GM23248 (cell line): ENCODE measurements at places on chromosomes 12 and 14.

GRCh38 chr12:114776731-114777442, 92.9 kb upstream of the TBX3 start:
- DNase-seq = peak; percentile 60
- no peaks in the 10 kb centered on the region for H3K4me1 ChIP-seq
- no peak overlapping the region for H3K27ac ChIP-seq
- H3K4me3 ChIP-seq = no peak overlapping the region
- no peaks in the 10 kb centered on the region for H3K27me3 ChIP-seq

DNA sequence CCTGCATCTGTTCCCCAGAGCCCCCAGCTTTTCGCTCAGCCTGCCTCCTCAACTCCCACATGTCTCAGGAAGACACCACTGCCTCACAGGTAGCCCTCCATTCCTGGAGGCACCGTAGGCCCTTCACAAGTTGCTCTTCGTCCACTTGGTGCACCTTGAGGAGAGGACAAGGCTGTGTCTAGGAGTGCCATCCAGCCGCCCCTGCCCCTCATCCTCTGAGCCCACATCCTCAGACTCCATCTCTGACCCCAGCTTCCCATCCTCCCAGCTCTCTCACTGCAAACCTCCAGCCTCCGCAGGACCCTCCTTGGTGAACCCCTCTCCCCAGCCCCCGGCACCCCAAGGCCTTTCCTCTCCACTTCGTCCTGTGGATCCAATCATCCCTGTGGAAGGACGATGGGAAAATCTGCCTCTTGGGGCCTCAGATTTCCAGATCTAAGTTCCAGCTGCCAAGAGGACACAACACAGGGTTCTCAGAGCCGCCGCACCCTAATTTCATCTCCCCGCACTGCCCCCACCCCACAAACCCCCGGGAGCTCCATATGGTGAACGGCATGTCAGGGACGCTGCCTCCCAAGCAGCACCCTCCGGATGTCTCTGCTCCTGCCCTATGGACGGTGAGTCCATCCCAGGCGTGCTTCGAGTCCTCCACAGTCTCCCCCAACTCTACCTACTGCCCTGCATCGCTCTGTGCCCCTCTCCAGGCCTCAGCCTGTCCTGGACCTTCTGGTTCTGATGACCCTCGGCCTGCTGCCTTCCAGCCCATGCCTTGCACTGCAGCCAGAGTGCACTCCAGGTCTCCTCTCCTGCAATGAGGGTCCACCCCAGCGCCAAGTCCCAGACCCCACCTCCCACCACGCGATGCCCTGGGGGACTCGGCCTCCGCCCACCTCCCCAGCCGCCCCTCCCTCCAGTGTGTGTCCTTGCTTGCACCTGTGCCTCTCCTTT, 314.1 kb upstream of the DIO3 start:
- no peaks in the 10 kb centered on the region for H3K4me1 ChIP-seq
- H3K4me3 ChIP-seq = no peak overlapping the region
- no peak overlapping the region for H3K27ac ChIP-seq
- 0 out of 2 replicates have a peak, but pooled peaks cover 7% of the 10 kb centered on the region for H3K27me3 ChIP-seq

GRCh38 chr12:5402009-5402935, 29.6 kb upstream of the NTF3 start:
- DNase-seq = no peak
- H3K4me3 ChIP-seq = no peak overlapping the region
- H3K27ac ChIP-seq = no peak overlapping the region
- H3K27me3 ChIP-seq = peaks cover 23% of the 10 kb centered on the region
- no peaks in the 10 kb centered on the region for H3K36me3 ChIP-seq

DNA sequence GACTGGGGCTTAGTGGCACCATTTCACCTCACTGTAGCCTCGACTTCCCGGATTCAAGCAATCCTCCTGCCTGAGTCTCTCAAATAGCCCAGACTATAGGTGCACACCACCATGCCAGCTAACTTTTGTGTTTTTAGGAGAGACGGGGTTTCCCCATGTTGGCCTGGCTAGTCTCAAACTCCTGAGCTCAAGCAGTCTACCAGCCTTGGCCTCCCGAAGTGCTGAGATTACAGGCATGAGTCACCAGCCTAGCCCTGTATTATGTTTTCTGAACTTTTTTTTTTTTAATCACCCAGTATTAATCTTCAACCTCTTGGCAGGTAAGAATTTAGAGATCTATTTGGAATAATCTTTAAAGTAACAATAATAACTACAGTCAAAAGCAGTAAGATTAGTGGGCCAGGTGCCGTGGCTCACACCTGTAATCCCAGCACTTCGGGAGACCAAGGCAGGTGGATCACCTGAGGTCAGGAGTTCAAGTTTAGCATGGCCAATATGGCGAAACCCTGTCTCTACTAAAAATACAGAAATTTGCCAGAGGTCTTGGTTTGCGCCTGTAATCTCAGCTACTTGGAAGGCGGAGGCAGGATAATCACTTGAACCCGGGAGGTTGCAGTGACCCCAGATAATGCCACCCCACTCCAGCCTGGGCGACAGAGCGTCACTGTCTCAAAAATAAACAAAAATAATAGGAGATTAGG, 8.6 kb downstream of the NANOG start:
- H3K4me1 ChIP-seq = no peaks in the 10 kb centered on the region
- peak; percentile 46 for DNase-seq
- H3K27ac ChIP-seq = no peak overlapping the region
- H3K4me3 ChIP-seq = no peak overlapping the region

DNA sequence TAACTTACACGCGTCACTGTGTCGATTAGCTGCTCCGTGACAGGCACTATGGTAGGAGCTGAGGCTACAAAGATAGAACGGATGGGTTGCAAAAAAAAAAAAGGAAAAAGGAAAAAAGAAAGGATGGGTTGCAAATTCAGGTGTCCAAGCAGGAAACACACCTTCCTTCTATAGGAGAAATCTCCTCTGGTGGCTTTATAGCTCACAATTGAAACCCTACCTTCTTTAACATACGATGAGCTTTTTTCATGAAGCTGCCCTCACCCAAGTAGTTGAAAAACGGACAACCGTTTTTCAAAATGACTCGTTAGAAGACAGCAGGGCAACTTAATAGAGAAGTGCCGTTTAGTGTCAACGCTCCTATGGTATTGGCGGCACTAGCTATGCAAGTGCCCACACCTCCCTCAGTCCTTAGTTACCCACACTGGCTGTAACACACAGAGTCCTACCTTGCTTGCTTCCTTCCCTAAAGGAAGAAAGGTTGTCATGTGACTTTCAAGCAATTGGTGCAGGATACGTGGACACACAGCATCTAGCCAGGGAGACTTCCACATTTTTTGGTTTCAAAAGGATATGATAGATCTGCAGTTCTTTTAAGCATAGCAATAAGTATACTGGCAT, 682 bp upstream of the TRIP11 start:
- H3K4me3 ChIP-seq = peak overlapping the region; percentile 93
- peak; percentile 60 for DNase-seq
- peak overlapping the region; percentile 99 for H3K27ac ChIP-seq
- no peaks in the 10 kb centered on the region for H3K27me3 ChIP-seq
- H3K4me1 ChIP-seq = peaks cover 29% of the 10 kb centered on the region
- H3K36me3 ChIP-seq = no peaks in the 10 kb centered on the region
